CD4-positive, alpha-beta T cell treated with Interleukin-1 beta for 1 hour (primary cell): ENCODE measurements at places on chromosomes 1 and 21.

DNA sequence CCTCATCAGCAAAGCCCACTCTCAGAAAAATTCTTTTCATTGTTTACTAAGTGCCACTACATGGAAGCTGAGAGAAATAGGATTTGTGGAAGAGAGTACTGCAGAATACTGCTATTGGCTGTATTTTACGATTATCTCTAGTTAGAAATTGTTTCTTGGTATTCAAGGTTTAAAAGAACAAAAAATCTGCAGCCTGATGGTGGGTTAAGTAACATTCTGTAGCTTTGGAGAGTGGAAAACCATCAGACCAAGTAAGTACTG lies 27.3 kb downstream of the PTTG1IP start:
- DNase-seq = no peak

DNA sequence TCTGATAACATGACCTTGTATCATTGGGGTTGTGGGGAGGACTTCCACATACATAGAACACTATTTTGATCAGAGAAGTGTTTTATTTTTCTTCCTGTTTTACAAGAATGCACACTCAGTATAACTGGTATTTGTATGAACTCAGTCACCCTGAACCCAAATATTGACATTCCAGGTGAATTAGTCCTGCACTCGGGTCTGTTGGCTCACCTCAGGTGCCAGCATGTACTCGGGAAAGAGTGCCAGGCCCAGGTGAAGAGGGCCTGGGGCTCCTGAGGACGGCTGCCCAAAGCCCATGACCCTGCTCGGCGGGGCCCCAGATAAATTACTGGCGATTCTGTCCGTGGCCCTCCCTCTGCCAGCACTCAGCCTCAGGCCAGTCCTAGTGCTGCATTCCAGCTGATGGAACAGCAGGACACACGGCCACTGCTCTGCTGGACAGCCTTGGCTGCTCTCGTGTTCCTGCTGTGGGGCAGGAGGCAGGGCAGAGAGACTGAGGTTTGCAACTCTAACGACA lies 75.4 kb upstream of the TMPRSS2 start:
- no peak for DNase-seq

DNA sequence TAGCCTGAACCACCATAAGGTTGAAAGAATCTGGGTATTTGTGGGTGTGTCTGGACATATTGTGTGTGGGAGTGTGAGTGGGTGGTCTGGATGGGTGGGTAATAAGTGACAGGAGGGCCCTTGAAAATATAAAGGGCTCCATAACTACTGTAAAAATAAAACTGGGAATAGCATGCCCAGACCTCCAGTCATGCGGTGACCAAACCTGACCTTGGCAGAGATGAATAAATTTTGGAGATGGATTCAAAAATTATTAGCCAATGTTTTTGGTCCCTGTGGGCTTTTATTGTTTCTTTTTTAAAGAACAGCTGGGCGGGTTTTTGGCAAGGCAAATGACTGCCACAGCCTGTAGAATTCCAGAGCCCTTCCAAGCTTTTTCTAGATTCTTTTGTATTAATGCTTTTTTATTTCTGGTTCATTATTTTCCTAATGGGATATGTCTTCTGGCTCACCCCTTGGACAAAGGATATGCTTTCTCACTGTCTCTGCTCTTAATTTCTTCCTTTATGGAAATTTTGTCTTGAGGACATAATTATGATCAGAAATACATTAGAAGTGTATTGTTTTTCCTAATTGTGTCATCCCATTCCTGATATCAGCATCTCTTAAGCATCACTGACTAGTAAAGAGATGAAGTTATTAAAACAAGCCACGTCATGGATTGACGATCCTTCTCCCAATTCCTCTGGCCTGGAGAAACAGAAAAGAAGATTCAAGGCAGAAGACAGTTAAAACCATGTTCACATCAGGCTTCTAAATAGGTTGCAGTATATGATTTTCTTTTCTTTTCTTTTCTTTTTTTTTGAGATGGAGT lies 69.5 kb downstream of the NTMT2 start:
- DNase-seq = no peak

GRCh38 chr1:100441651-100442050 lies 89.3 kb downstream of the CDC14A start:
- peak; percentile 52 for DNase-seq

GRCh38 chr1:151166505-151166956 lies 587 bp downstream of the SCNM1 start:
- DNase-seq = no peak

DNA sequence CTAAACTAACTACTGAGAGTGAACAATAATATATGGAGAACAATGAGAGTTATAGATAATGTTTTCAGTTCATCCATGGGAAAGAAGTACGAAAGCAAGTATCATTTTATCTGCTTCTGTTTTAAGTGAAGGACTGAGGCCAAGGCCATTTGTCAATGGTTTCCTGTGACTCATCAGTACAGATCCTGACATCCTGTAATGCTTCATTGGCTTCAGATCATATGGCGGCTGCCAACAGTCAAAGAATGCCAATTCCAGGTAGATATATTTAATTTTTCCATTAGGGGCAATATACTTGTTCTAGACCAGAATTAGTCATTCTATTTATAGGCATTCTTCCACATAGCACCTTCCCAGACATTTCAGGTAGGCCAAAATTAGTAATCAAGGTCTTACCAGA lies 97.3 kb downstream of the USH2A start:
- no peak for DNase-seq

GRCh38 chr1:2206813-2207487 lies 12.4 kb upstream of the FAAP20 start:
- no peak for DNase-seq

DNA sequence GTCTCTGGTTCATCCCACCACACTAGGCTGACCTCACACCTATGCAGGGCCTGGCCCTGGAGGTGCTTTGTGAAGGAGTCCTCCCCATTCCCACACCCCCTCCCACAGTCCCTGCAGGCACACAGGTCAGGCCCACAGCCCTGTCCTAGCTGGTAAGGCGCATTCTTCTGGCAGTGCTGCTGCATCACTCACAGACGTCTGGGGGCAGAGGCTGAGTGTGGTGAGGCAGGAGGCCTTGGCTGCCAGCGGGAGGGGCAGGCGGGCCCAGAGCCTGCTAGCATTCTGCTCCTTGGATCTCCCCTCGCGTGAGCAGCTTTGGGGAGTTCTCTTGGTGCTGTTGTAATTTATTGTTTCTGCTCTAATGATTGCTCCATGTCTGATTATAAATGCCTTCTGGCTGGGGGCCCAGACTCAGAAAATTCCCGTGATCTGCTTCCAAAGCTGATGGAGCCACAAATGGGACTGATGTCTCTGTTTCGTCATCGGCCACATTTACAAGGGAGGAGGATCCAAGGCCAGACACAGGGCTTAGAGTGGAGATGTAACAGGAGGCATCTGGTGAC lies 62.9 kb downstream of the TRABD2B start:
- no peak for DNase-seq

DNA sequence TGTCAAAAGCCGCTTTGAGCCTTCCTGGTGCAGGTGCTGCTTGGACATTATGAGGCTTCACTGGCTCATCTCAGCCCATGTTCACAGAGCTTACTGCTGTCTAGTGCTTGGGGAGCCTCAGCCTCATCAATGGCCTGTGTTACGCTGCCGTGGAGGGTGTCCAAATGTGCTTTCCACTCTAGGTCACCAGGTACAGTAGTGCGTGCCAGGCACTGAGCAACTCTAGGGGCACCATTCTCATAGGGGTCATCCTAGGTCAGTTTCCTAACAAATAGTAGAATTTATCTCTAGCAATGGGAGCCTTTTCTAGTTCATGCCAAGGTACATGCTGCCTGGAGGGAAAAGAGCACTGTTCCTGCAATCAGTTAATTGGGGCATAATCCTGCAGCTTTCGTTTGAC lies 193.8 kb downstream of the DYRK1A start:
- no peak for DNase-seq

DNA sequence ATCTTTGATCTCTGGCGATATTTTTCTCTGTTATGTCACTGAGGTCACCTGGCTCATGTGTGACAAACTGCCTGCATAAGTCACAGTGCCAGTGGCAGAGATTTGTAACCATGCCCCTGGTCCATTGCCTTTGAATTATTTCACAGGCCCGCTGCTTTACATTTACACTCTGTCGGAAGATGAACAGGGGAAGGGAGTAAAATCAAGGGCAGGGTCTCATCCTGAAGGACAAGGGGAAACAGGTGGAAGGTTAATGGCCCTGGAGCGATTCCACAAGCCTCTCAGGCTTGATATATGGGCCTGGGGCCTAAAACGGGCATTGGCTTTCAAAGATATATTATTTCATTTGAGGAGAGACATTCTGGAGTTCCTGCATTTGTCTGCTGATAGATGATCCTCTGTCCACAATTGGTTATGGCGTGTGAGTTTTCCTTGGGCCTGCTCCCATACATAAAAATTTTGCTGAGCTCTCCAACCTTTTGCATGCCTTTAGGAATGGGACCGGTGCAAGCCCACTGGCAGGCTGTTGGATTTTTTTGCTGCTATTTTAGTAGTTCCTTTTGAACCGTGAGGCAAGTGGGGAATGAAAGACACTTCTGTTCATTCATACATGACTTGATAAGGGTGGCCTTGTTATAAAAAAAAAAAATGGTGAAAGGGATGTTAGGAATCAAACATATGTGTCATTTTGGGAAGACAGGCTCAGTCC lies 51.9 kb downstream of the NR5A2 start:
- no peak for DNase-seq

DNA sequence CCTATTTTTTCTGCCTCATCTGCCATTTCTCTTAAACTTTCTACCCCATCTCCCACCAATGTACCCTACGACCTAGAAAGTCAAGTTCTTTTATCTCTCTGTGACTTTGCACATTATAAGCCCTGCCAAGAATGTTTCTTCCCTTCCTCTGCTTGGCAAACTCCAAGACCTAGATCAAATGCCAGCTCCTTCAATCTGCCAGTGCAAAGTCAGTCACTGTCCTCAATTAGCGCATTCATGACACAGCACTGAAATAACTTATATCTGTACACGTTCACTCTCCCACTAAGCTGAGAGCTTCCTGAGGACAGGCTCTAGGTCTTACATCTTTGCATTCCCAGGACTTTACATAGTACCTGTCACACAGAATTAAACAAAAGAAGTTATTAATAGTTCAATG lies 21.4 kb upstream of the LSM10 start:
- no peak for DNase-seq

GRCh38 chr1:1032424-1032823 lies 12.5 kb downstream of the AGRN start:
- DNase-seq = no peak

DNA sequence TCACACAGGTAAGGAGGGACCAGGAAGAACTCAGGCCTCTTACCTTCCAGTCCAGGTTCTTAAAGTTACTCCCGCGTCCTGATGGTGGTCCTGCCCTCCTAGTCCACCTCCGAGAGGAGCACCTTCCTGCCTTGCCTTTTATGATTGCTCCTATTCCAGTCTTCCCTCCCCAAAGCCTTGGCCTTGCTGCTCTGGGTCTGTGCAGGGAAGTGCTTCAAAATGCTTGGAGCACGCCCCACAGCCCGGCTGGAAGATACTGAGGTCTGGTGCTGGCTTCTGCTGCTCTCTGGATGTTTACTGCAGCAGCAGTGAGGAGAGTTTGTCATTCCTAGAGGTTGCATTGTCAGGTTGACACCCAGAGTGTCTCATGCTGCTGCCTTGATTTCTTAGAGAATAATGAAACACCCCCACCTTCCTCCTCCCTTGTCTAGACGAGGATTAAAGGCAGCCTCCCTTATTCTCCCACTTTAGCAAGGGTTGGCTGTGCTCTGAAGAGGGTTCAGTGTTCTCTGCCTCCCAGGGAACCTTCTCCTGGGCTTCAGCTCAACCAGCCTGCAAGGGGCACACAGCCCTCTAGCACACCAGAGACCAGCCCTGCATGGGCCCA lies 142.2 kb upstream of the CACNA1E start:
- no peak for DNase-seq

DNA sequence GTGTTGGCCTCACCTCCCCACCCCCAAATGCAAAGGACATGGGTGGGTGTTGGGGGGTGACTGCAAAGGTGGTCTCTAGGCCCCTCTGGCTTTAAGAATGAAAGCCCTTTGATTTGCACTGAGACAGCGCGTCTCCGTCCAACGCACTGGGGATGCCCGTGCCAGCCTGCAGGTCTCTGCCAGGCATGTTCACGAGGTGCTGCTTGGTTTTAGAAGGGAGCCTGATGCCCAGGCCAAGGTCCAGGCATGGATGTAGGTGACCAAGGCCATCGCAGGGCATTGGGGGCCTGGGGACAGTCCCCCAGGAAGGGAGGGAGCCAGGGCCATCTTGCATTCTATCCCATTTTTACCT lies 363.6 kb upstream of the VAMP3 start:
- no peak for DNase-seq

DNA sequence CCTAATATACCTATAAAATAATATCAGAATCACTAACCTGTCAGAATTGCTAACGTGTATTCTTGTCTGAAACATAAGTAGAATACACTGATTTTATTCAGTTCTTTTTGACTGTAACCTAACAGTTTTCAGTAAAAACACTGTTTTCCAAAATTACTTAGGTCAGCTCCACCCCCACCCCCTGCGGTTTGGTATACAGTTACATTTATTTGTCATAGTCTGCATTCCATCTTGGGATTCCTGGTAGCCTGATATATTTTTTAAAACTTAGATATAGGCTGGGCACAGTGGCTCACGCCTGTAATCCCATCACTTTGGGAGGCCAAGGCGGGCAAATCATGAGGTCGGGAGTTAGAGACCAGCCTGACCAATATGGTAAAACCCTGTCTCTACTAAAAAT lies 19.8 kb upstream of the ABCD3 start:
- DNase-seq = no peak

- DNase-seq = no peak
These were observed 110.1 kb downstream of the FOXD2 start for GRCh38 chr1:47547753-47548573.

GRCh38 chr1:228691211-228691610 lies 44.1 kb upstream of the RHOU start:
- no peak for DNase-seq

- DNase-seq = no peak
These were observed 19.5 kb upstream of the AJAP1 start for GRCh38 chr1:4634793-4635406.

- DNase-seq = no peak
These were observed 1.8 kb upstream of the SERBP1 start for GRCh38 chr1:67431869-67432578.

DNA sequence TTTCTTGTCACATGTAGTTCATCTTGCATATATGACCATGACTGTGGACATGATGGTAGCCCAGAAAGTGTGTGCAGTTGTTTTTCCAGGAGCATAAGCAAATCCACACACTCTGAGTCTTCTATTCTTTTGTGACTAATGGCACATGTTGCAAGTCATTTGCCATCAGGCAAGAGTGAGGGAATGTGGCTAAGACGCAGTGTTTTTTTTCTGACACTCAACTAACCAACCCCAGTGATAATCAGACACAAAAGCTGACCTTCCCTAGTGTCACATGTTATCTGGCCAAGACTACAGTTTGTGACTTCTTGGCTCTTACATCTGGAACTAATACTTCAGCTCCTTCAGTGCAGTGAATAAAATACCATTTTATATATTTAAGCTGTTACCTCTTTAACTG lies 108.8 kb downstream of the ITSN1 start:
- DNase-seq = no peak

- no peak for DNase-seq
These were observed 130.8 kb downstream of the HMCN1 start for GRCh38 chr1:185864889-185865517.

- DNase-seq = peak; percentile 11
These were observed 129.5 kb downstream of the TENT5C start for GRCh38 chr1:117735045-117735992.
